ENCODE measurements at places on chromosomes 6 and 20. TPM values are rescaled to one million over a fixed set of nuclear protein-coding genes. Genes with fewer than 3 reads are reported as not detected.

The GNAS-AS1 gene
- total RNA-seq: 0.07 TPM

GRCh38 chr20:2891343-2891742 lies 18.1 kb downstream of the PTPRA start:
- DNase-seq: no peak

DNA sequence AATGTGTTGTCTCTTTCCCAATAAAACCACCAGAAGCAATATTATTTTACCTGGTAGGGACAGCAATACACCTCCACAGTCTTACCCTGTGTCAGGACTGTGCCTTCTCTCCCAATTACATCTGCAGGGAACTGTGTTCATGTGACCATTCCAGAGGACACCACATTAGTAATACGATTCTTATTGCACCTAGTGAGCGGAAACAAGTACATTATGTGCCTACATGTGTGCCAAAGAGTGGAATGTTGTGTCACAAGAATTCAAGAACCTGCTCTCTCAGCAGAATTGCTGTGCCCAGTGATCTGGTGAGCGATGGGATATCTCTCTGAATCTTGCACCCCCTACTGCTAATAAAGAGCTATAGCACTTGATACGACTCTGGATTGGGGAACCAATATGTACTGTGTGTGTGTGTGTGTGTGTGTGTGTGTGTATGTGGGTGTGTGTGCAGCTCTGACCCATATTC lies 57.4 kb upstream of the FOXC1 start:
- no peak for DNase-seq

The CLDN20 gene
- total RNA-seq: not detected

- no peak for DNase-seq
Measured at GRCh38 chr20:45958593-45958992, 13.4 kb downstream of the ZNF335 start.

Measured in kidney epithelial cell (primary cell).